ENCODE measurements at places on chromosomes 7 and 10. TPM values are rescaled to one million over a fixed set of nuclear protein-coding genes. Genes with fewer than 3 reads are reported as not detected.

Gene MMP21
- total RNA-seq = not detected

Gene KCP
- 0.10 TPM for total RNA-seq

Gene TNPO3
- total RNA-seq = 48.1 TPM

Gene RHOBTB1
- 0.06 TPM for total RNA-seq

Gene BPGM
- 15.5 TPM for total RNA-seq

Gene LLCFC1
- total RNA-seq = not detected

Gene ASB10
- not detected for total RNA-seq

- H3K27ac ChIP-seq = peak overlapping the region; percentile 84
- H3K4me1 ChIP-seq = peaks cover 67% of the 10 kb centered on the region
- peak; percentile 56 for DNase-seq
- H3K36me3 ChIP-seq = peaks cover 24% of the 10 kb centered on the region
- H3K27me3 ChIP-seq = no peaks in the 10 kb centered on the region
Measured at GRCh38 chr10:47264797-47265281, 35.2 kb upstream of the GDF10 start.

- H3K27me3 ChIP-seq = peaks cover 16% of the 10 kb centered on the region
- no peaks in the 10 kb centered on the region for H3K36me3 ChIP-seq
- H3K4me3 ChIP-seq = no peak overlapping the region
- no peak for DNase-seq
Measured at GRCh38 chr10:5668429-5668828, 2.0 kb upstream of the ASB13 start.

DNA sequence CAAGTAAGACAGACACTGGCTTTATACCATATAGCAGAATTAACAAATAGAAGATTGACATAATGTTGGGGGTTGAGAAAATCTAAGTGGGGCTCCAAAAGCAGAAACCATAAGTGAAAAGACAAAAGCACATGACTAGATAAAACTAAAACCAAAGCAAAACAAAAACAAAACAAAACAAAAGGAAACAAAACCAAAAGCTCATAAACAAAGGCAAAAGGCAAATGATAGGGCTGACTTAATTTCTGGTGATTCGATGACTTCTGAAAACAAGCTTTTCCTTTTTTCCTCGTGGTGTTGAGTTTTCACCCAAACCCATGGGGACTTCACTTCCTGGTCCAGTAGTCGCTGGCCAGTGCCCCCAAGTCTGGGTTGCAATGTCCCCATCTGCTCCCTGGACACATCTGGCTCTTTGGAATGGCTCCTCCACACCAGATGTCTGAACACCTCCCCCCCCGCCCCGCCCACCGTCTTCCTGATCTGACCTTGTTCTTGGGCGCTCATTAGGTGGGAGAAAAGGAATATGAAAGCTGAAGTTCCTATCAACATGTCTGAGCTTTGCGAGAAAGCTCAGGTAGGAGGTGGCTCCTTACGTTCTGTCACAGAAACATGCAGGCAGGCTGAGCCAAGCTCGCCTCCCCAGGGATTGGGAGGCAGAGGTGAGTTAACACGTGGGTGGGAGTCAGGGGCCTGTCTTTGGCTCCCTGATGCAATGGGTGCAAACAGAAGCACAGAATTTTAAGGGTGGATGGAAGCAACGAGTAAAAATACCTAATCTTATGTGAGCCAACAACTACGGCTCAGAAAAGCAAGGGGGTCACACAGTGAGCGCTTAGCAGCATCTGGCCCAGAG lies 121.0 kb downstream of the NEURL1 start:
- peaks cover 2% of the 10 kb centered on the region for H3K36me3 ChIP-seq
- DNase-seq = no peak
- no peaks in the 10 kb centered on the region for H3K27me3 ChIP-seq
- H3K4me3 ChIP-seq = no peak overlapping the region
- no peak overlapping the region for H3K27ac ChIP-seq
- H3K4me1 ChIP-seq = peaks cover 2% of the 10 kb centered on the region

DNA sequence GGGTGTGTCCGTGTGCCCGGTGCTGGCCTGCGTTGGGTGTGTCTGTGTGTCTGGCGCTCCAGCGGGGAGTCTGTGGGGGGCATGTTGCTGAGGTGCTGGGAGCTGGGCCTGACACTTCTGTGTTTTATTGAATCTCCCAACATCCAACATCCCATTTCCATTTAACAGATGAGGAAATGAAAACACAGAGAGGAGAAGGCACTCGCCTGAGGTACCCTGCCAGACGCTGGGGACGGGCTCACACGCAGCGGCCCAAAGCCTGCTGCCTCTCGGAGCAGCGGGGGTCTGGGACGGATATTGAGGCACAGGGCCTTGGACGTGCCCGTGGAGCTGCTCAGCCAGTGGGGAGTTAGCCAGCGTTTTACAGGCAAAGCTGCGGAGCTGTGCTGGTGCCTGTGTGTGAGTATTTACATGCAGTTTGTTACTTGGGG lies 133.9 kb downstream of the DNAJB6 start:
- H3K4me1 ChIP-seq = peaks cover 40% of the 10 kb centered on the region
- H3K27me3 ChIP-seq = peaks cover 3% of the 10 kb centered on the region
- H3K27ac ChIP-seq = peak overlapping the region; percentile 91

DNA sequence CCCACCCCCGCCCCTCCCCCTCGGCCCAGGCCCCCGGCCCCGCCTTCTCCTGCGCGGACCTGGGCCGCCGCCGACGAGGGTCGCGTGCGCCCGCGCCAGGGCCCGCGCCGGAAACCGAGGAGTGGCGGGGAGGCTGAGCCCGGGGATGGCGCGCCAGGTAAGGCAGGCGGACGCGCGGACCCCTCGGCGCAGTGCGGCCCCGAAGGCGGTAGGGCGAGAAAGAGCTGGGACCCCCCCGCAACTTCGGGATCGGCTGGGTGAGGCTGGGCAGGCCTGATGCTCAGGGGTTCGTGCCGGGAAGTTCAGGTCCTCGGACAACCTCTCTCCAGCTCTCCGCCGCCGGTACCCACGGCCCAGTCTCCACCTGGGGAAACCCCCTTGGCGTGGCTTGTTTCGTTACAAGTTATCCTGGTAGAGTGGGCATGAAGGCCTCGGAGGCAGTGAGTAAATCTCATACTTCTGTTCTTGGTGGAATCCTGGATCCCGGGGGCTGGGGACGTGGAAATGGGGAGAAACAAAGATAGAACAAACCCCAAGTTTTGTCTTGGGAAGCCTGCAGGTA lies 58.4 kb downstream of the ZNF467 start:
- H3K27me3 ChIP-seq = peaks cover 5% of the 10 kb centered on the region
- DNase-seq = no peak
- peak overlapping the region; percentile 84 for H3K4me3 ChIP-seq
- peak overlapping the region; percentile 85 for H3K27ac ChIP-seq

GRCh38 chr7:129798616-129799349 lies 154.0 kb downstream of the UBE2H start:
- no peak overlapping the region for H3K4me3 ChIP-seq
- DNase-seq = no peak
- H3K27me3 ChIP-seq = peaks cover 2% of the 10 kb centered on the region
- H3K4me1 ChIP-seq = no peaks in the 10 kb centered on the region
- H3K27ac ChIP-seq = no peak overlapping the region

DNA sequence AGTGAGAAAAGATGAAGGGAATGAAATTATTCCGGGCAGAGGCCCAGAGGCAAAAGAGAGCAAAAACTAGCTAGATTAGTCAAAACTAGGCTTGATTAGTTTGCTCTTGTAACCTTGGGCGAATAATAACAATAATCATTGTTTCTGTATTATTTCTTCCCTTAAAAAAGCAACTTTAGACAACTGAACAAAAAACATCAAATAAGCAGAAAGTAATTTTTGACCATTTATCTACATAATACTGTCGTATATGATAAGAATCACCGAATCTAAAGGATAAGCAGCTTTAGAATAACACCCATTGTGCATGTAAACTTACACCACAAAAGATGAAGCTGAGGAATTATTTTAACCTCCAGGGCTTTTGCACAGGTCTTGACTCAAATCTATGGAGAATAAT lies 125.1 kb downstream of the TPK1 start:
- no peak for DNase-seq
- H3K27me3 ChIP-seq = no peaks in the 10 kb centered on the region
- peaks cover 11% of the 10 kb centered on the region for H3K4me1 ChIP-seq
- H3K27ac ChIP-seq = no peak overlapping the region

DNA sequence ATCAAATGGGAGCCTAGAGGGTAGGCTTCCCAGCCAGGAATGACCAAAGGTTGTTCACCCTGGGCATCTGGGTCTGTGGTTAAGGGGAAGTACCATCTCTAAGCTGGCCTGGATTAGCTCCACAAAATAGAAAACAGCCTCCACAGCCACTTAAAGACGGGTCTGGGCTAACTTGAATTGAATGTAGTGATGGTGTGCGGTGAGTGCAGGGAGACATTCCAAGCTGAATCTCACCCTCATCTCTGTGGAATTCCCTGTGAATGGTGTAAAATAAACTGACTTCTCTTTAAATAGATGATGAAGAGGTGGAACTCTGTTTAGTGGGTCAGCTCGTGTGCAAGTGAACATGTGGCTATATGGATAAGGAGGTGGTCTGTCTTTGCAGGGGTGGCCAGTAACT lies 251.0 kb downstream of the DYNC1I1 start:
- H3K27me3 ChIP-seq = peaks cover 8% of the 10 kb centered on the region
- no peaks in the 10 kb centered on the region for H3K4me1 ChIP-seq
- DNase-seq = no peak
- H3K27ac ChIP-seq = no peak overlapping the region
- no peak overlapping the region for H3K4me3 ChIP-seq
- no peaks in the 10 kb centered on the region for H3K36me3 ChIP-seq

GRCh38 chr10:129622736-129623135 lies 155.7 kb downstream of the MGMT start:
- no peak for DNase-seq
- no peaks in the 10 kb centered on the region for H3K36me3 ChIP-seq
- H3K4me3 ChIP-seq = no peak overlapping the region
- no peaks in the 10 kb centered on the region for H3K27me3 ChIP-seq

- H3K4me3 ChIP-seq = no peak overlapping the region
- no peak for DNase-seq
- H3K36me3 ChIP-seq = no peaks in the 10 kb centered on the region
- H3K27ac ChIP-seq = no peak overlapping the region
Measured at GRCh38 chr10:33664070-33664469, 329.6 kb upstream of the NRP1 start.

DNA sequence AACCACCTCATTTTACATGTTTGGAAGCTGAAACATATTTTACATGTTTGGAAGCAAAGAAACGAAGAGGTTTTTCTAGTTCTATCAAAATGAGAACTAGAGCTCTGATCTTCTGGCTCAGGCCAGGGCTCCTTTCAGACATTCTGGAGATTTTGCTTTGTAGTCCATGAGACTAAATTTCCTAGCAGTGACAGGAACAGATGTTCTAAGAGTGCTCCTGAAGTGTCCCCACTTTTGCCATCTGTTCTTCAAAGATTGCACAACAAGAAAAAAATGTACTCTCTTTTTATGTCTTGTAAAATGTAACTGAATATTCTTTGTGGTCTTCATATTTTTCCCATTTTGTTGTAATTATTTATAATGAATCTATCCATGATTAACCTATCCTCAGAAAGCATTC lies 196.4 kb upstream of the PCLO start:
- no peaks in the 10 kb centered on the region for H3K4me1 ChIP-seq
- H3K36me3 ChIP-seq = no peaks in the 10 kb centered on the region
- no peak overlapping the region for H3K27ac ChIP-seq
- no peaks in the 10 kb centered on the region for H3K27me3 ChIP-seq
- DNase-seq = no peak

- H3K4me3 ChIP-seq = no peak overlapping the region
- peaks cover 8% of the 10 kb centered on the region for H3K36me3 ChIP-seq
- peak overlapping the region; percentile 25 for H3K27ac ChIP-seq
Measured at GRCh38 chr10:21751341-21752310, 217.6 kb downstream of the MLLT10 start.

GRCh38 chr7:96157856-96158255 lies 164.0 kb downstream of the SLC25A13 start:
- no peak overlapping the region for H3K27ac ChIP-seq
- no peaks in the 10 kb centered on the region for H3K4me1 ChIP-seq
- DNase-seq = no peak
- no peak overlapping the region for H3K4me3 ChIP-seq

DNA sequence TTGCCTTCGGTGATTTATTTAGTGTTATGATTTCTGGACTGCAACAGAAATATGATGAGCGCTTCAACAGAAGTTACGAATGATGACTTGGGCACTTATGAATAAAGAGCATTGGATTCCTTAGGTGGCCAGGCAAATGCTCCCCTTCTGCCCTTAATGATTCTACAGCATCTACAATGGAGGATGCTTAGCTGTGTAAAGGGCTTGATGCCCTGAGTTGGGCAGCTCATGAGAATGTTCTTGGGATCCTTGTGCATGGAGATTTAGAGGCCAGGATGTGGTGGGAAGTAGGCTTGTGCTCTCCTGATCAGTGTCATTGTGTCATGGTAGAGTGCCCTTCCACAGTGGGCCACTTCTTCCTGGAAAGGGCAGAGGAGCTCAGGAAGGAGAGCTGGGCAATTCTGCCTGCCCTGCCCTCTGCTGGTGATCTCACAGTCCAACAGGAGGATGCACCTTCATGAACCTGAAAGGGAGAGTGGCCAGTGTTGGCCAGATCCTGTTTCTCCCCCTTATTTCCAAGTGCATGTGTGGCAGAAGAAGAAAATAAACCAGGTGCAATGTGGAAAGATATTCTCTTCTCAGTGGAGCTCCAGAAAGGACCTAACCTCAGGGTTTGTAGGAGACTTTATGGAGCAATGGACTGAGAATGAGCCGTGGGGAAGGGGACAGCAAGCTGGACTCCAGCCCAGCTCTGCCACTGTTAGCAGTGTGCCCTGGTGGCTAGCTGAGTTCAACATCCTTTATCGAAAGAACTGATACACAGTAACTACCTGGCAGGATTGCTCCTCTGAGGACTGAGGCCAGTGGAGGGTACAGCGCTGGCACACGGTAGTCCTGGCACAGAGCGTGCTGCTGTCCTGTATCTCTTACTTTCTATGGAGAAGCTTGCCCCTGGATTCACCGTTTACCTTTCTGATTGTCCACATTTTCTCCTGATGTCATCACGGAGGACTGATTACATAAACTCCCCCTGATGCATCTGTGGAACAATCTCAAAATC lies 182.9 kb downstream of the BMPER start:
- H3K27me3 ChIP-seq = no peaks in the 10 kb centered on the region
- DNase-seq = no peak
- H3K36me3 ChIP-seq = no peaks in the 10 kb centered on the region

Measured in activated CD4-positive, alpha-beta T cell treated with anti-CD3 and anti-CD28 coated beads, Interleukin-2, amount 10 ng/mL, durations not matched to agents 7 days and 5 days (primary cell).